ENCODE measurements at places on chromosomes 11 and 22.

GRCh38 chr22:50067244-50067643 lies 9.1 kb upstream of the TTLL8 start:
- no peak for DNase-seq

DNA sequence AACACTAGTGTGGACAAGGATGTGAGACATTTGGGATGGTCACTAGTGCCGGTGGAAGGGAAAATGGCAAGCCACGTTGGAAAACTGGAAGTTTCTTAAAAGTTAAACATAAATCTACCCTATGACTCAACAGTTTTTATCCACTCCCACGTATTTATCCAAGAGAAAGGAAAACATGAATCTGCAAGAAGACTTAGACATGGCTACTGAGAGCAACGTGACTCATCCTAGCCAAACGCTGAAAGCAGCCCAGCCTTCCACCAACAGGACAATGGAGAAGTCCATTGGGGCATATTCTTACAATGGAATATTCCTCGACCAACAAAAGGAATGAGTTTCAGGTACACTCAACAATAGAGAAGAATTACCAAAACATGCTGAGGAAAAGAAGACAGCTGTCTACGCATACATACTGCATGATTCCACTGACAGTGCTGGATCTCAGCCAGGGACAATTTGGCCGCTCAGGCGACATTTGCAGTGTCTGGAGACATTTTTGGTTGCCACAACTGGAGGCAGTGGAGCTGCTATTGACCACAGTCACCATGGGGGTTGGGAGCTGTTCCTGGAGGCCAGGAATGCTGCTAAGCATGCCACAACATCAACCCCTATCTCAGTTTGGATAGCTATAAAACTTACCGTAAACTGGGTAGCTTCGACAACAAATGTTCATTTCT lies 21.2 kb downstream of the SYT13 start:
- no peak for DNase-seq

- no peak for DNase-seq
Measured at GRCh38 chr11:114025329-114025907, 34.1 kb upstream of the ZBTB16 start.

GRCh38 chr11:36702330-36703054 lies 104.5 kb upstream of the RAG2 start:
- no peak for DNase-seq

DNA sequence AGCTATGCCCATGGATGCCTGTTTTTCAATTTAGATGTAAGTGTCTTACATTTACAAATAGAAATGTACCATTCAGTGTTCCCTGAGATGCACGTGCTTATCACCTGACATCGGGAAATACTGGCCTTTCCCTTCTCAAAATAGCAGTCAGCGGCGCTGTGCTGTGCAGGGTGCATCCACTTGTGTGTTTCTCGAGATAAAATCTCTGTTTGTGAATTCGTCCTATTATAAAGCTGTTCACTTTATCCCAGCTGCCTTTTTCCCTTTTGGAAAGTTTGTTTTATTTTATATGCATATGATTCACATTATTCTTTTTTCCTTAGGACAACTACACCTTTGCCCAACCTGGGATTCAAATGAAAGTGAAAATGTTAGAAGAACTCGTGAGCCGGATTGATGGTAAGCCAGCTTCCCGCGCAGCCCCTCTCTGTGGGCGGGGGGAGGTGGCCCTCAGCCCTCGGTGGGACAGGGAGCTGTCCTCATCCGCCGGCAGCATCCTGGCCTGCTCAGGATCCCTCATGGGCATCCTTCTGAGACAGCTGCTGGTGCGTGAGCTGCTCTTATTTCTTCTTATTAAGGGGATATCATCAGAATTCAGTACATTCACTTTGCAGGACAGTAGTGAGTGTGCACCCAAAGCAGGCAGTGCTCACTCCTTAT lies 235.0 kb downstream of the TBC1D22A start:
- DNase-seq, result no peak

DNA sequence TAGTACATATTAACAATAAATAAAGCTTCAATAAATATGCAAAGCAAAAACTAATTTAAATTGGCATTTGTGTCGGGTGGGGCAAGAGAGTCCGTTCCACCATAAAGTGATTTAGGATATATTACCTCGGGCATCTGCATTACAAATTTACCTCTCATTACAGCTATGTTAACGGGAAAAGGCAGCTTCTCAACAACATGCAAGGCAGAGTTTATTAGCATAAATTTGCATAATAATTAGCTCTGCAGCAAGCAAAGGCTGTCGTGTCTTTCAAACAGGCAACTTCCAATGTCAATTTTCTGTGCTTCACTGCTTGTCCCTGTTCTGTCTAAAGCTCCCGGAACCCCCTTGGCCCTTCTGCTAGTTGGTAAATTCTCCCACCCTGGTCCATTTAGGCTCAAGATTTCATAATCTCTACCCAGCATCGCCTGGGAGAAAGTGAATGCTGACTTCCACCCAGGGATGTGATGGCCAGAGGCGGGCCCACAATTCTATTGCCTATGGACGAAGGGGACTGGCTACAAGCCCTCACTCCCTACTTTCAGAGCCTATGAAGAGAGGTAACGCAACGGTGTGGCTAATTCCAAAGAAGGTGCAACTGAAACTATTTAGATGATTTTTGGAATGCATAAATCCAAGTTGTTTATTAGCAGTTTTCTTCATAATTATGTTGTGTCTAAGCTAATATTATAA lies 462.1 kb downstream of the OPCML start:
- no peak for DNase-seq

GRCh38 chr11:75311858-75312288 lies 39.6 kb downstream of the ARRB1 start:
- DNase-seq, result no peak

DNA sequence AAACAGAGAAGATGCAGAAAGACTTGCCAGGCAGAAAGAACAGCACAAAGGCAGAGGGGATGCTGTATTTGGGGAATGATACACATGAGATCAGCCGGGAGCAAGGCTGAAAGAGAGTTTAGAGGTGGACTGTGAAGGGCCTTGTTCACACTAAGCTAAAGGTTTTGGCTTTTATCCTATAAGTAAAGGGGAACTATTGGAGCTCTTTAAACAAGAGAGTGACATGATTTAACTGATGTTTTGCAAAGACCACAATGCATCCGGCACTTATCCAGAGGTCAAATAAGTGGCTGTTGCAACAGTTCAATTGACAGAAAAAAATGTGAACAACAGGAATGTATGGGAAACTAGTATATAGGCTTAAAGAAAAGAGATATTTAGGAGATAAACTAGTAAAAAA lies 64.7 kb upstream of the RRAS2 start:
- DNase-seq, result no peak

DNA sequence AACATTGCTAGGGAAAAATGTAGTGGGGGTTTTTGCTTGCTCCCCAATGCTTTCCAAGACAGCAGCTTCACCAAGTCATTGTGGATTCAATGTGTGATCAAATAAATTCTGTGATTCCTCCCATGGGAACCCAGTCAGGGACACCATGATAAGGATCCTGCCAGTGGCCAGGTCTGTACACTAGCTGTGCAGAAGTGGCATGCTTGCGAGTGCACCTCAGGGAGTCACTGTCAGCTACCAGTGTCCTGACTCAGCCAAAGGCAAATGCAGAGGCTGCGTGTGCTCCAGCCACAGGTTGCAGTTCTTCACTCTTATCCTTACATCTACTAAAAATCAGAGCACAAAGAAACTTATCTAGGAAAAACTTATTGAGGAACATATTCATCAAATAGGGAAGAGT lies 9.4 kb upstream of the ACRV1 start:
- DNase-seq, result no peak

DNA sequence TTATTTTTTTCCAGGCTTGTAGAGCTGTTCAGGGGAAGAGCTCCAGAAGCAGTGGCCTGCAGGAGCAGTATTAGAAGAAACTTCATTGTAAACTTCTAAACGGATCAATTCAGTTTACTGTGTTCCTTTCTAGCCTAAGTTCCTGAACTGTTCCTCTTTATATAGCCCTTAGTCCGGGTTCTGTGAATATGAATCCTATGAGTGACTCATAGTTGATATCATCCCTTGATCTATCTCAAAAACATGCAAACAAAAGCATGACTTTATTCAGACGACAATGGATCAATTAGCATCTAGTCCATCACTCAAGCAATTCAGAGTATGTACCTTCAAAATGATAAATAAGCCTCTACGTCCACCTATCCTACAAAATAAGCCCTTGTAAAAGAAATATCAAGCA lies at the start of gene MMP12:
Gene MMP12 (minus strand): TSS at position 131 of the 400 bp plus-strand sequence. CDS start 45 bp downstream, at position 86.
- DNase-seq, result no peak

DNA sequence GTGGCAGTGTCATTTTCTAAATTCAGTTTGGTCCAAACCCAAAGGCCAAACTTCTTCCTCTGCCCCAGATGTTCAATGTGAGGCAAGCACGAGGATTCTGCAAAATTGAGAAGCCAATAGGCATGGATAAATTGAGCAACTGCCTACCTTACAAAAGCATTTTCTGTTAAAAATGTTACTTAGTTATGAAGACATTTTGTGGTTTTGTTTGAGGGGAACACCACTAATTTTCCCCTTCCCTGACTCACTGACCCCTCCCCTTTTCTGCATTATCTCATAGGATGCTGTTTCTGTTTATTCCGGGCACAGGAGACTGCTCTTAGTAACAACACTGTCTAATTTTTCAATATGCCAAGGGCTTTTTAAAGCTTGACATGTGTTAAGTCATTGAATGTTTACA lies 462.8 kb downstream of the INSC start:
- no peak for DNase-seq

DNA sequence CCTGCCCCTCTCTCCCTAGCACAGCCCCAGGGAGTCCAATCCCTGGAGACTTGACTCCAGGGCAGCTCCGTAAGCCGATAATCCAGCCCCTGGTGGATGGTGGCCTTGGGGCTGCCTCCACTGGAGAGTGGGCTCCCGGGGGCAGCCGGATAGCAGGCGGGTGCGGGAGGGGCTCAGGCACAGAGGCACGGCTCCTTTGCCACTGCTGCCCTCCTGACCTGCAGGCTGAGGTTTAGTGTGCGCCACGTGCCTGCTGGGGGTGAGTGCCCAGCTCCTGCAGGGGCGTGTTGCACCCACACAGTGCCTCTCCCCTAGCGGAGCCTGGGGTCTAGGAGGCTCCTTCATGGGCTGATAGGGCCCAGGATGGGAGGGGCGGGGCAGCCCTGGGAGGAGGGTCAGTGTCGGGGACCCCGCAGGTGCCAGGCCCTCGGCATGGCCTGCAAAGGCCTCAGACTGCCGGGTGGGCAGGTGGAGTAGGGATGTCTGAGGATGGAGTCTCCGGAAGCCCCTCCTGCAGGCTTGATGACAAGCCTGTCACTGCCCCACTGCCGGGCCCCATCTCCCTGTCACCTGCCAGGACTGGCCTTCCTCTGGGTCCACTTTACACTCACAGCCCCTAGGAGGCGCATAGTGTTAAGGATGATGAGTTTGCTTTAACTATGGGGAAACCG lies 5.6 kb downstream of the DUSP8 start:
- no peak for DNase-seq

GRCh38 chr11:11965656-11966353 lies 42.6 kb downstream of the DKK3 start:
- DNase-seq, result no peak

DNA sequence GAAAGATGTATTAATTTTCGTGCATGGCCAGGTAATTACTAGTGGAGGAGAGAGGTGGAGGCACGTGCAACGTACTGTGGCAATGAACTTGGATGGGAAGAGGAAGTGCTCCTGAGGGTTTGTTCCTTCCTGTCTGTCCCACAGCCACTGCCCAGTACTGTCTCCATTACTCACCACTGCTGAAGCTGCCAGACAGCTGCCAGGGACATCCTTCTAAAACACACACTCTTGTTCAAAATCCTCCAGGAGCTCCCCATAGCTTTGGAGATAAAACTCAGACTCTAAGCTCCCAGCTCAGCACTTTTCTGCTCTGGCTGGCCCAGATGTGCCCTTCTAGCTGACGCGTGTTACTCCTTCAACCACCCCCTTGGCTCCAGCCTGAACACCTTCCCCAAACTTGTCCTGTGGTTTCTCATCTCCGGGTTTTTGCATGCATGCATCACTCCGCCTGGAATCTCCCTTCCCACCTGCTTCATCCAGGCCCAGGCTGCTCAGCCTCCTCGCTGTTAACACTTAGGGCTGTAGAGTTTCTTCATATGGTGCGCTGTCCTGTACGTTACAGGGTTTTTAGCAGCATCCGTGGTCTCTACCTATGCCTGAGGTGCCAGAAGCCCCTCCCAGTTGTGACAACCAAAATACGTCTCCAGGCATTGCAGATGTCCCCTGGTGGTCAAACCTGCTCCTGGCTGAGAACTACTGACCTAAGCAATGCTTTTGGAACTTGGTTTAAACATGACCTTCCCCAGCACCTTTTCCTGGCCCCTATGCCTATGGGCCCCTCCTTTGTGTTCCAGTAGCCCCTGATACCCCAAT lies 69.5 kb downstream of the C11orf91 start:
- no peak for DNase-seq

DNA sequence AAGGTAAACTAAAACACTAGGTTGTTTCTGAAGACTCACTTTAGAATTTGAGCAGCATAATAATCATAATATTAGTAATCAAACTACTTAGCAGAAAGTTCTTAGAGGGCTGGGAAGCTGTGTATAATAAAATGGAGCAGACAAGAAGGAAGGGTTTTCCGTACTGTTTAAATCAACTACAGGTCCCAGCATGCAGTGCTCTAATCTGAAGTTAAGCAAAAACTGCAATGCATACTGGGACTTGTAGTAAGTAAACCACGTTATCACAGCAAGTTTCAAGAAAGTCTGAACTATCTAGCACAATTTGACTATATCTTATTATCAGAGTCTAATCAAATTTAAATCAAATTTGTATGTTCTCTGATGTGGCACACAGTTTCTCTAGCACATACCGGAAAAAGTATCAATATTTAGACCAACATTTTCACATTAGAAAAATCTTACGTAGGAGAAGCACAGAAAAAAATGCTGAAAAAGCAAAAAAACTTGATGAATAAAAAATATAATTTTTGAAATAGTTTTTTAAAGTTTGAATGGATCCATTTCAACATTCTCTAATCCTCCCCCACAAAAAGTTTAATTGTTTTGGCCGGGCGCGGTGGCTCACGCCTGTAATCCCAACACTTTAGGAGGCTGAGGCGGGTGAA lies 8.2 kb downstream of the PHF21A start:
- DNase-seq, result no peak

DNA sequence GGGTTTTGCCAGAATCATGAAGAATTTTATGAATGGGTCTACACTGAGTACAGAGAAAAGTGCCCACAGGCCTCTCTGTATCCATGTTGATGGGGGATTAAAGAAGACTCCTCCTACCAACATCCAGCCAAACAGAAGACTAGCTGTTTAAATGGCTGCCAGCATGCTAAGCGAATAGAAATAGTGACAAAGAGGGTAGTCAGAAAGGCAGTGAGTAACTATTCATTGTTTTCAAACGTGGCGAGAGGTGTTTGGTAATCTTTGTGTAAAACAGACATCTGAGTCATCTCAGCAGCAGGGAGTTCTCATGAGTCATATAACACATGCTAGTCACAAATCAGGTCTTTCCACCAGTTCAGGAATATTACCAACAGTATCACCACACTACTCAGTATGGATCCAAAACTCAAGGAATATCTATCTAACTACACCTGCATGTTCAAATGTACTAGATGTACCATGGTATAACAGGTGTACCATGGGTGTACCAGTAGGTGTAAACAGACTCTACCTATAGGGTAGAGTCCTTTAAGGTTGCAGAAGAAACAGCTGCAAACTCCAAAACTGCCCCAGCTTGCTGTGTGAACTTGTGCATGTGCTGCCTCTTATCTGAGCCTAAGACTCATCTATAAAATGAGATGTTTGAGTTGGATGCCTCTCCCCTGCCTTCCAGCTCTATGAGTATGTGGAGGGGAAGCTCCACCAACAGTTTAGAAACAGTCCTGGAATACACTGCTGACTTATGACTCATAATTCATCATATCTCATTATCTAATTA lies 82.0 kb downstream of the SLC1A2 start:
- no peak for DNase-seq

GRCh38 chr11:10485646-10486045 lies 30.6 kb downstream of the AMPD3 start:
- no peak for DNase-seq
